ENCODE measurements at places on chromosomes 11 and 22.

DNA sequence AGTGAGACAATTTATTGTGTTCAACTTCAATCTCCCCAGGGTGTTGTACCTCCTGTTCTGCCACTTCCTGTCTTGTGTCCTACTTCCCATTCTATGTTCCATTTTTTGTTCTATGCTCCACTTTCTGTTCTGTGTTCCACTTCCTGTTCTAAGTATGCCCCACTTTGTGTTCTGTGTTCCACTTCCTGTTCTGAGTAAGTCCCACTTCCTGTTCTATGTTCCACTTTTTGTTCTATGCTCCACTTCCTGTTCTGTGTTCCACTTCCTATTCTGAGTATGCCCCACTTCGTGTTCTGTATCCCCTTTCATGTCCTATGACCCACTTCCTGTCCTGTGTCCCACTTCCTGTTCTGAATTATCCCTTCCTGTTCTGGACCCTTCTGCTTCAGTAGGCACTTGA lies 732.7 kb downstream of the TBC1D22A start:
- no peak for DNase-seq

DNA sequence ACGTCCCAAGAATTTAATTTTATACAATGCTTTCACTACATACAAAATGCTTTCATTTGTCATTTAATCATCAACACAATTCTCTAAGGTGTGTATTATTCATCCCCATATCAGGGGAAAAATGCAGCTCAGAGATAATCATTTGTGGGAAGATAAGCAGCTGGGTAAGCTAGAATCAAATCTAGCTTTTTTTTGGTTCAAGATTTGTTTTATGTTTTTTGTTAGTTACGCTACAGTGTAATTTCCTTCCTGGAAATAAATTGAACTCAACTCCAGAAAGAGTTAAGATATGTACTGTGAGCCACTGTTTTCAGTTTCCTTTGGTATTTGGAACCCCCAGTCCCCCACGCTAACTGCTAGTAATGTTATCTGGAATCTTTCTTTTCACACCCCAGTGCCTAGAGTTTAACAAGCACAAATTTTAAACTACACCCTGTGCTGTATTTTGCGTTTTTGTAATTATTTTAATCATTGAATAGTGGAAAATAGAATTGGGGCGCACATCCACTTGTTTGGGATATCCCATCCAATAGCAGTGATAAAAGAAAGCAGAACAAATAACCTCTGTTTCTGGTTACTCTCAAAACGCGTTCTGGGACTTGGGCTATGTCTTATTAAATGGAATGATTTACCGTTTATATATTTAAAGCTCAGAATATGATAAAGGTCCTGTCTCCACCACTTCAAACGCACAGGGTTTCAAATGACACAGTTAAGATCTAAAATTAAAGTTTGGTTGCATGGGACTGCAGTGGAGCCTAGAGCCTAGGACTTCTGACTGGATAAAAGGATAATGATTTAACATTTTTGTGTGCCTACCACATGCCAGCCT lies 2.1 kb upstream of the HSPA8 start:
- no peak for DNase-seq

GRCh38 chr11:66787934-66788758 lies 55.1 kb upstream of the RCE1 start:
- no peak for DNase-seq

DNA sequence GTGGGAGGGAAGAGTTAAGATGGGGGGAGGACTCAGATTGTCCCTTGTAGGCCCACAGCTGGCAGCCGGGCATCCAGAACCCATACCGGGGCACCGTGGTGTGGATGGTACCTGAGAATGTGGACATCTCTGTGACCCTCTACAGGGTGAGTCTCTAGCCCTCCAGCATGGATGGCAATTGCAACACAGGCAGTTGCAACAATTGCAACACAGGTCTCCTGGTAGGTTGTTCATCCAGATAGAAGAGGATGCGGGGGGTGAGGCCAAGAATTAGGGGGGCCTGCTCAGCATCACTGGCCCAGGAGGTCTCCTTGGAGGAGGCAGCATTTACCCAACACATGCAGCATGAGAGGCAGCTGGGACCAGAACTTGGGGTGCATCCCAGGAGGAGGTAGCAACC lies 3.4 kb downstream of the EHBP1L1 start:
- DNase-seq: no peak

GRCh38 chr11:125799808-125800207 lies 11.9 kb downstream of the PATE3 start:
- no peak for DNase-seq

DNA sequence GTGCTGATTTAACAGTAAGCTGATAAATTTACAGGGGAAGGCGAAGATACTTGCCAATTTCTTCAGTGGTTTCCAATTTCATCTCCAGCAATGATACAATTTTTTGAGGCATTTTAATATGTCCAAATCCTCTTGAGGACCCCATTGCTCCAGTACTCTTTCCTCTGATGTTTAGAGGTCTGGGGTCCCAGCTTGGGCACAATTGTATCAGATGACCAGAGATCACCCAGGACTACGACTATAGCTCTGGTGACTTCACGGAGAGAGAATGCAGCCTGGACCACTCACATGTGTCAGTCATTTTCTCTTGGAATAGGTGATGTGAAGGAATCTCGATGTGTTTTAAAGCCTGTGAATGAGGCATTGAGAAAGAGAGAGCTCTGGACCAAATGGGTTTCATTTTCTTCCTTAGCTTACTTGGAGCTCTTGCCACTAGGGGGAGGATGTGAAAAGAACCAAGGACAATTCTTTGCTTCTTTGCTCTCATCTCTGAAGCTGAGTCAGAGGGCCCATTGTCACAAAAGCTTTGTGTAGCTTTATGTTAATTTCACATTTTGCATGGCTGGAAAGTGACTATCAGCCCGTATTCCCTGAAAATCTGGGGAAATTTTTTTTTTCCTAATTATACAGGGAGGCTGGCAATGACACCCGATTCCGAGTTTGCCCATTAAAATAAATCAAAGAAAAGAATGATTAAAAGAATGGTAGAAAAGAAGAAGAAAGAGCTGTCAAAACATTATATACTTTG lies 6.7 kb upstream of the CCDC90B start:
- DNase-seq: peak; percentile 56

DNA sequence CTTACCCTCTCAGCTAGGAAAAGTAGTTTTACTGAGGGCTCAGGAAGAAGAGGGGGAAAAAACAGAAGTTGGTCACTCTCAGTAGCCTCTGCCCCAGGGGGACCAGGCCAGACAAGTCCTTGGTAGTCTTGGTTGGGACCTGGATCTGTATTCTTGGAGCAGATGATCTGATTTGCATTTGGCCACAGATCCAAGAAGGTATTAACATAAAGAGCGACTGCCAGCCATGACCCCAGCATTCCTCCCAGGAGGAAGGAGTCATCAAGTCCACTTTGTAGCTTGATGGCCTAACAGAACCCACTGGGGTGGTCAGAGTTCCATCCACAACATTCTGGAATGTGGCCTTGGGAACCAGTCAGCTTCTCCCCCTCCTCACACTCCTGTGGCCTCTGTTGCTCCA lies 6.0 kb upstream of the LRRC10B start:
- no peak for DNase-seq

DNA sequence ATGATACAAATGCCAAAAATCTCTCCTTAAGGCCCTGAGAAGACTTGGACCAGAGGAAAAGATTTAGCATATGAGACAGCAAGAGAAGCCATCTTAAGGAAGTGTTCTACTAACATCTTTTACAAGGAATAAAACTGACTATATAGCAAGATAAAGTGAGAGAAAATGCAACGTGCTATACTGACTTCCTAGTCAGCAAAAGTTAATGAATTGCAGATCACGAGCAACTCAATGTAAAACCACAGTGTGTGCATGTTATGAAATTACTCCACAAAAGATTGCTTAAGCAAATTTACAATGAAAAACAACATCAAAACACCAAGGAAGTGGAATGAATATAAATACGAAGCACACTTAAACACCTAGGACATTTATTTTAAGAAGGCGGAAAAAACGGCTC lies 187.5 kb downstream of the CADM1 start:
- no peak for DNase-seq

GRCh38 chr11:86211619-86212018 lies 32.9 kb upstream of the EED start:
- DNase-seq: no peak

DNA sequence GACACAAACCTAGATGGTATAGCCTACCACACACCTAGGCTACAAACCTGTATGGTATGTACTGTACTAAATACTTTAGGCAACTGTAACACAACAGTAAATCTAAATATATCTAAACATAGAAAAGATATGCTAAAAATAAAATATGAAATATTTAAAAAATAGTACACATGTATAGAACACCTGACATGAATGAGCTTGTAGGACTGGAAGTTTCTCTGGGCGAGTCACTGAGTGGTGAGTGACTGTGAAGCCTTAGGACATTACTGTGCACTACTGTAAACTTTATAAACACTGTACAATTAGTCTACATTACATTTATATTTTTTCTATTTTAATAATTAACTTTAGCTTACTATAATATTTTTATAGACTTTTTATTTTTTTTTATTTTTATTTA lies 1301.3 kb downstream of the FAM181B start:
- DNase-seq: no peak

DNA sequence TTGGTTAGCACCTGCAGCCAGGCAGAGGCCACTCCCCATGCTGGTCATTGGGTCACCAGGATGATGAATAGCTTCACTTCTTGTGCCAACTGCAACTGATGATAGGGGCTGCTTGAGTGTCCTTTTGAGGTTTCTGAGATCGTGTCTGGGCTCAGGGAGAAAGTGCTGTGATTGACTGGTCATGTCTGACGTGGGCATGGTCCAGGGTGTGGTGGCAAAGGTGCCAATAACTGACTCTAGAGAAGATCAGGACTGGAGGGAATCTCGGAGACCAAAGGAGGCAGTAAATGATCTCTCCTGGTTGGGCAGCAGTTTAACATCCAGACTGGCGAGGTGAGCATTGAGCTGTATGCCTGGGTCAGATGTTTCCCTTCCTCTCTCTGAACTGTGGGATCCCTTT lies 10.0 kb upstream of the SLC22A6 start:
- no peak for DNase-seq

- DNase-seq: no peak
Observed at GRCh38 chr11:112861356-112861755, 99.9 kb upstream of the NCAM1 start.

DNA sequence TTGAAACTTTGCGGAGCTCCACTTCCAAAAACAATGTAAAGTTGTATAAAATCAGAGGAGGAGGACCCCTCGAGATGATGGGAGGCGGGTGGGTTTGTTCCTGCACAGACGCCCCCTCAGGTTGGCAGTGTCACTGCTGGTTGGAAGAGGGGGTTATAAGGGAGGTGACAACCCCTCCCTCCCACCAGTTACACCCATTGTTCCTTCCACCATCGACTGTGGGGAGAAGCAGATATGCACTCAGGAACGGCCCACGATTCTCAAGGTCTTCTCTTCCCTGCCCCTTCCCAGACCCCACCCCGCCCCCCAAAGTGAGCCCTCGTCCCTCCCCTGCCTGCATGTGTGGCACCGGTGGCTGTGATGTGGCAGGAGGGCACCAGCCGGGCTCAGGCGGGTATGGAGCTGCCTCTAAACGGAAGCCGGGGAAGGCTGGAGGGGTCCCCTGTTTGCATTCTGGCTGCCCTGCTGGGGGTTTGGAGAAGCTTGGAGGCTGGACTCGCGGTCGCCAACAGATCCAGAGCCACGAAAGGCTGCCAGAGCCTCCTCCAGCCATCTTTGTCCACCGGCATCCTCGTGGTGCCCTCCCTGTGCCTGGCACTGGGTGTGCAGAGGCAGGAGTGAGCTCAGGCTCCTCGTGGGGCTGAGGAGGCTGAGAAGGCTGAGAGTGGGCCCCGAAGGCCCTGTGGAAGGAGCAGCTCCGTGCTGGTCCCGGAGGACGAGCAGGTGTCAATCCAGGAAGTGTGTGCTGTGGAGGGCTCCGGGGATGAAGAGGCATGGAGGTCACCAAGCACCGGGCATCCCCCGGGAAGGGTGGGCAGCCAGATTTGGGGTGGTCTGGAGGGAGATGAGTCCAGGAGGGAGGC lies 778 bp downstream of the KDELR3 start:
- no peak for DNase-seq

- DNase-seq: peak; percentile 11
Observed at GRCh38 chr11:27770576-27770975, 70.3 kb upstream of the BDNF start.

DNA sequence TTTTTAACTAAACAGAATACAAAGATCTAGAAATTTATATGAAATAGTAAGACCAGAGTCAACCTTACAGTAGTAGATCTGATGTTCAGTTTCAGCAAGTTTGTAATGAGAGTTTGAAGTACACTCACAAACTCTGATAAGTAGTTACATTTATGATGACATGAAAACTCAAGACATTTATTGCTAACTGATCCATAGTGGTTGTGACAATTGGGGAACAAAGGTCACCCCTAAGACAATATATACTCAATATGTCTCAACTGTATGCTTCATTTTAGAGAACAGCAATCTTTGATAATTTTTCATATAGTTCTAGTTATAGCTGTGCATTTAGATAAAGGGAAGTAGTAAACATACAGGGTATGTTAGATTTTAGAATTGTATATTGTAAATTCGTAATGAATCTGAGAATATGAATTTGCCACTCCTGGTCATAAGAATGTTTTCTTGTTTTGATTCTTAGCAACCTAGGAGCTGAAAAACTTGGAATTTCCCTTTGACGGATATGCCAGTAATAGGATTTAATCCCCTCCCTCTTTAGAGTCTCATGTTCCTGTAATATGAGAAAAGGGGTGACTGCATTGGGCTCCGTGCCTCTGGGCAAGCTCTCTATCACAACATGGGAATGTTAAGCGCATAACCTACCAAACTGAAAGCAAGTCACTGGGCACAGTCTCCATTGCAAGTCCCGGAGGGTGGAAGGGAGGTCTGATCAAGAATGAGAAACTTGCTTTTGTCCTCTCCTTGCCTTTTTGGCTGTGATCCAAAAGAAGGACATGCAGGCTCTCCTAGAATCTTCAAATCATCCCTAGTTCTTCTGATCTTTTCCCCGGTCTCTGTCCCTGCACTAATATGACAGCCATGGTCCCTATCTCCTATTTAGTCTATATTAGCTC lies 11.4 kb downstream of the OR10D3 start:
- DNase-seq: peak; percentile 0

GRCh38 chr11:101478587-101479369 lies 105.0 kb downstream of the TRPC6 start:
- DNase-seq: peak; percentile 20

DNA sequence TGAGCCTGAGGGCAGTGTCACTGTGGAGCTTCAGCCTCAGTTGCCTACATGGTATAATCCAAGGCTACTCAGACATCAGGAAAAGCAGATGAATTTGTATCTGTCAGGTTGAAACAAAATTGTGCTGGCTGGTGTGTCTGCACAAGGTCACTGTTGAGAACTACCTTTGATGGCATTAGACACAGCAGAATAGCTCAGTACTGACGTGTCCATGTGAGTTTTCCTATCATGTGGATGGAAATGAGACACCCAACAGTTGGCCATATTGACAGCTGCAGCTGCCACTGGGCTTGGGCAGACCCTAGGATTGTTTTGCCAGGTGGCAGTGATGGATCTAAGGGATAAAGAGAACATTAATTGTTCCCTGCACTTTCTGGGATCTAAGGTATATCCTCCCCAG lies 15.8 kb downstream of the CCDC134 start:
- no peak for DNase-seq

GRCh38 chr11:120718171-120718570 lies 206.6 kb downstream of the GRIK4 start:
- DNase-seq: no peak
